ENCODE measurements at places on chromosomes 1 and 21.

- no peak for DNase-seq
Observed at GRCh38 chr1:85062425-85063026, 14.2 kb upstream of the MCOLN3 start.

DNA sequence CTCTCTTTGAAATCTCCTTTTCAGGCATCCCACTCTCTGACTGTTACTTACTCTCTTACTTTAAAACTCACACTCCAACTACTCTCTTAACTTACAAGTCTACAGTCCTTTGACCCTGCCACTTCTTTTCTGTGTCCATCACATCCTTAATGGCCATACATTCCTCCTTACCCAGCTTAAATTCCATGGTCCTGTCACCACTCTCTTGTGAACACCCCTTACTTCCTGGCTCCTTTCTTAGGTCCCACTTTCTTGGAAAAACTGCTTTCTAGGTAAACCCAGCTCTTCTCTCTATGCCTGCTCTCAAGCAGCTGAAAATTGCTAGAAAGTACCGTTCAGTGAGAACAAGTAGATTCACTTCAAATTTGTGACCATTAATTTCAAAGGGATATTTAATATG is 109.1 kb downstream of the OLFML2B start:
- no peak for DNase-seq

GRCh38 chr1:82464362-82465001 is 663.7 kb downstream of the ADGRL2 start:
- no peak for DNase-seq

GRCh38 chr21:37507716-37508115 is 141.1 kb downstream of the DYRK1A start:
- no peak for DNase-seq

GRCh38 chr1:204834336-204834735 is 36.3 kb upstream of the NFASC start:
- DNase-seq = no peak

Data from stimulated activated CD8-positive, alpha-beta memory T cell treated with anti-CD3 and anti-CD28 coated beads, Interleukin-2, amount 100 ng/mL, for 48 hours (primary cell).